Iris pigment epithelial cell (primary cell): ENCODE measurements at places on chromosomes 5 and 9.

- no peak for DNase-seq
Observed at GRCh38 chr9:123739387-123739786, 190.5 kb downstream of the DENND1A start.

- no peak for DNase-seq
Observed at GRCh38 chr5:11324521-11325289, 563.7 kb upstream of the DAP start.

GRCh38 chr9:76557674-76558225 is 98.8 kb downstream of the GCNT1 start:
- no peak for DNase-seq

- peak; percentile 76 for DNase-seq
Observed at GRCh38 chr9:14326264-14326826, 12.4 kb upstream of the NFIB start.

- DNase-seq: no peak
Observed at GRCh38 chr5:16644301-16644889, 27.6 kb upstream of the RETREG1 start.

DNA sequence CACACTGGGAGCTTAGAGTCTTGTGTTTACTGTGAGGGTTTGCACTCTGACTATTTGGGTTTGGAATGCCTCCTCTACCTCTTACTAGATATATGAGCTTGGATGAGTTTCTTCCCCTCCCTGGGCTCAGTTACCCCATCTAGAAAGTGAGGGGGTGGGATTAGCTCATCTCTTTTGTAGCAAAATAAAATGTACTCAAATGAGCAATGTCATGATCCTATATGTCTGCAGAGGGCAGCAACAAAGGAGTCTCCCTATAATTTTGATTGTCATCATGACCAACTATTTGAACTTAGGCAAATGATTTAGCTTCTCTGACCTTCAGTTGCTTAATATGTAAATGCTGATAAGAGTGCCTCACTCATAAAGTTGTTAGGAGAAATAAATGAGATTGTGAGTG is 109.0 kb downstream of the DPYSL3 start:
- peak; percentile 31 for DNase-seq
